NCI-H446 (cell line): ENCODE measurements at places on chromosomes 2 and 18.

- no peak for DNase-seq
These were observed 48.8 kb upstream of the DNAJC10 start for GRCh38 chr2:182667315-182667695.

GRCh38 chr2:136251885-136252585 is 134.1 kb upstream of the CXCR4 start:
- DNase-seq: peak; percentile 10

DNA sequence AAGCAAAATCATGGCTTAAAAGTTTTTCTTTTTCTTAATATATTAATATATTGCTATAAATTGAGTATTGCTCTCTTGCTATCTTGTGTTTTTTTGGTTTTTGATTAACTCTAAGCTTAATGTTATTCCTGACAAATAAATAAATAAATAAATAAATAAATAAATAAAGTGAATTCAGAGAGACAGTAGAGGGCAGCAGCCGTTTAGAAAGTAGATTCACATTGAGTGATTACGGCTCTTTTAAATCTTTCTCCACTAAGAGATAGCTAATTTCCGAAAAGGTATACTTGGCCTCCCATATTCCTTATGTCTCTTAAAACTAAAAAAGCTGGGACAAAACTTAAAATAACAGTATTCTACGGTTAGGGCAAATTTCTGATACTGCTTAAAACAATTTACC is 34.3 kb downstream of the MSH2 start:
- DNase-seq: peak; percentile 10

DNA sequence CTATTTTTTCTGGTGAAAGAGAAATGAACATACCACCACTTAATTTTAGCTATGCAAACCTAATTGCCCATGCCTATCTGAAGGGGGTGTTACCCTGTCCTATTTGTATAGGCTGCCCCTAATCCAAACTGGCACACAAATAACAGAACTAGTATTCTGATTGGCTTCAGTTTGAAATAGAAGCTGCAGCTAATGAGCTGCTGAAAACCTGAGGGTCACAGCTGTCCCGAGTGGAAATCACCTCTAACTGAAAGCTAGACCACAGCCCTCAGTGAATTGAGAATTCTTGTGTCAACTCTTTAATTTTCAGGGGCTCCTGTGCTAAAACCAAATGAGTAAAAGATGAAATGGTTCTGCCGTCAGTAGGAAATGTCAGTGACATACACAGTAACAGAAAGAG is 28.7 kb downstream of the CCDC141 start:
- no peak for DNase-seq

DNA sequence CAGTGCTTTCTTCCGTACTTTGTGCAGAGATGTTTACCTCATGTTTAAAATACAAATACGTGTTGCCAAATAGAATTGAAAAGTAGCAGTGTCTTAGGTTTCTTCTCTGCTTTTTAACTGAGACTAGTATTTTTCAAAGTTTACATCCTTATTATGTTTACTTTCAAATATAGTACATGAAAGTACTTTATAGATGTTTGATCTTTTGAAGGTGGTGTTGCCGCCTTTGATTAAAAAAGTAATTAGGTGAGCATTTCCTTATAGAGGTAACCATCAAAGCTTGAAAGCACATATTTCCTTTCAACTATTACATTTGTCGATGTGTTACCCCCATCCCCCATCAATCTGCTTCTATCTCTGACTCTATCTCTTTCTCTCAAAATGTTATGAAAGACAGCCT is 87.0 kb downstream of the CERS6 start:
- no peak for DNase-seq

DNA sequence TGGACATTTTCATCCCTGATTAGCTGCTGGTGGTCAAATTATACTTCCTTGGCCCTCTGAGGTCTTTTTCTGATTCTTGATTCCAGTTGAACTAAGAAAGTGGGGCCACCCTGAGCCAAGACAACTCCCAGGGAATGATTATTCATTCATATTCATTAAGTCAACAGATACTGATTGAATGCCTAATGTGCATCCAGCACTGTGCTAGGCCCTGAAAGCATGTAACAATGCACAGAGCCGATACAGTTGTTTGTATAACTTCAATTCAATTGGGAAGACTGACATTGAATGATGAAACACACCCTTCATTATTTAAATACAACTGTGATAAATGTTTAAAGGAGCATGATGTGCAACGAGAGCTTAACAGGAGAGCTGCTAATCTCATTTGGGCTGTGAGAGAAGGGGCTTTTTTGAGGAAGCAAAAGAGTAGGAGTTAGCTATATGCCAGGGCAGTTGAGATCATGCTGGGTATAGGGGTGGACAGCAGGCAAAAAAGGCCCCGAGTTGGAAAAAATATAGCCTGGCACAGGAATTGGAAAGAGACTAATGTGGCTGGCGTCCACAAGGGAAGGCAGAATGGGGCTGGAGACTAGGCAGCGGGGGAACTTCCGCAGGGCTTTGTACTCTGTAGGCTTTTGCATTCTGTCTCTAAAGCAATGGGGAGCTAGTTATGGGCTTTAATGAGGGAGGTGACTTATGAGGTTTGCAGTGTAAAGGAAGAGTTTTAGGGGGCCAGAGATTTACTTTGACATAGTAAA is 57.2 kb upstream of the ACVR1 start:
- DNase-seq: no peak

GRCh38 chr2:70990216-70990615 is 4.5 kb downstream of the TEX261 start:
- no peak for DNase-seq

DNA sequence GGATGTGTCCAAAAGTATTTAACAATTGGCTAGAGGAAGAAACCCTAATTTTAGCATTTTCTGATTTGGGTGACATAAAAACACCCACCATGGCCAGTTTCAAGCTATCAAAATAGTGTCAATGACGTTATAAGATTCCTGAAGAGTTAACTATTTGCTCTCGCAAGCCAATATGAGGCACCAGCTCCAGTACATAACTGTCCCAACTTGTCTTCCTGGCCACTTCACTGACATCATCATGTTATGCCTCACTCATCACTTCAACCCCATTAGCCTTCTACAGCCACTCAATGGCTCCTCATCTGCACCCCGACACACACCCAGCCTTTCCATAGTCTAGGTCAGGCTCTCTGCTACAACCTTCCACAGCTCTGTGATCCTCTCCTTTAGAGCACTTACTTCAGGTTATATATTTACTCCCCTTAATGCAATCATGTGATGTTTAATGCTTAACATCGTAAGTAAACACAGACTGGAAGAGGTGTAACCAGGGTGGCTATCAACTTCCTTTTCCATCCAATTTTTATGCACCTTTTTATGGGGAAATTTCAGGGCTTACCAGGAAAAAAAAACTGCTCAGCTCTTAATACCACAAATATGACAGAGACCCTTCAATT is 158.7 kb downstream of the VWC2L start:
- no peak for DNase-seq

DNA sequence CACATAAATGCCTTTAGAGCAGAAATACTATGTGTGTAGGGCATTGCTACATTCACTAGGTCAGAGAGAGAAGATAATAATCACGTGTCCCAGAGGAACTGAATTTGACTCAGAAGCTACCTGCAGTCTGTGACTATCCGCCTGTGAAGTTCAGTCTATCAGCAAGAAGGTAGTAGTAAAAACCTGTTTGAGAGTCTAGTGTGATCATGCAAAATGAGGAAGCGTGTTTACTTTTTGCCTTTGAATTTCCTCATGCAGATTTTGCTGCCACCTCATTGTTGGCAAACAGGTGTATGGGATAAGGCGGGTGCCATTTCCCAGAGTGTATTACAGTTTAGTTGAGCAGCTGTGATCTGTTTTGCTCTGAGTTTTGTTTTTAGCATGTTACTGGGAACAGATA is 403.9 kb upstream of the FANCL start:
- DNase-seq: no peak

DNA sequence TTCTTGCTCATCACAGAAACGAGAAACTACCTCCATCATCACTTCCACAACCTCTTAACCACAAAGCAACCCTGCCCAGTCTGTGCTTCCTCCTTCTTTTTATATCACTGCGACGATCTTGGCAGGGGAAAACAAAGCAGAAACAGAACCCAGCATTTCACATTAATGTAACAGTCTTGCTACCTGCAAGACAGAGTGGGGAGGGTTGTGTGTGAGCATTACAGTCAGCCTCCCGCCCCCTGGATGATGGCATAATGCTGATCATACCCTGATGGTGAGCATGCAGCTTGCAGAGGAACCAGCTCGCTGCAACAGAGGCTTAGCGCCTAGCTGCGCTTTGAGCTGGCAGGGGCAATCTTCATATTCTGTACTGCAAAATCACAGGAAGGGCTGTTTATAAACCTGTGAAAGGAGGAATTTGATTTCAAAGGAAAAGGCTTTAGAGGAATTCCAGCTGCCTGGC is 376.1 kb downstream of the IRS1 start:
- no peak for DNase-seq

DNA sequence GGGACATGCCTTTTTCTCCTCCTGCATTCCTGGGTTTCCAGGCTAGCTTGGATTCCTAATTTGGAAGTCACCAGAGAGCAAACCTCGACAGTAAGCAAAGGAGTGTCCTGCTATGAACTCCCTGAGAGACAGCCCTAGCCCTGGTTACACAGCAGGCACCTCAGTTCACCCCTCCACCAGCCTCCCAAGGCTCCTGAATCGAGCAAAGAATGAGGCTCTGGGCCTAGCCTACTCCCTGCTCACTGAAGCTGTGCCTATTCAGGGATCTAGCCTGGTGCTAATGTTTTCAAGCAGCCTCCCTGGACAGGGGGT is 66.7 kb upstream of the RMDN2 start:
- DNase-seq: no peak

GRCh38 chr2:9782197-9782719 is 61.0 kb upstream of the TAF1B start:
- DNase-seq: no peak

- DNase-seq: peak; percentile 13
These were observed 184.3 kb upstream of the MAP2 start for GRCh38 chr2:209239585-209239938.

DNA sequence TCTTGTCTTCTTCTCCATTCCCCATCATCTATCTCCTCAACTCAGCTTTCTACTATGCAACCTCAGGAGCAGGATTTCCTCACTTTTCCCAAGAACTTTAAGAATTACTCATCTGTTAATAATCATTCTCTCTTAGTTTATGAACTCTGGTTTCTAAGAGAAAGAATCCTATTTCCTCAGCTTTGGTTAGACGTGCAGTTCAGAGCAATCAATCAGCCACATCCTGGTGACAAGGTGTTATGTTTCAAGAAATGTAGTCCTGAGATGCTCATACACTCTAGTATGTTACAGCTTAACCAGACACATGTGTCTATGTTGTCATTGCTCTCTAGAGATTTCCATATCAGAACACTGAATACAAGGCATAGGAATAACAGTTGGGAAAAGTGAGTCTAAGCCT is 277.9 kb downstream of the MBD2 start:
- DNase-seq: no peak

GRCh38 chr2:203346612-203347011 is 18.4 kb downstream of the ABI2 start:
- no peak for DNase-seq

DNA sequence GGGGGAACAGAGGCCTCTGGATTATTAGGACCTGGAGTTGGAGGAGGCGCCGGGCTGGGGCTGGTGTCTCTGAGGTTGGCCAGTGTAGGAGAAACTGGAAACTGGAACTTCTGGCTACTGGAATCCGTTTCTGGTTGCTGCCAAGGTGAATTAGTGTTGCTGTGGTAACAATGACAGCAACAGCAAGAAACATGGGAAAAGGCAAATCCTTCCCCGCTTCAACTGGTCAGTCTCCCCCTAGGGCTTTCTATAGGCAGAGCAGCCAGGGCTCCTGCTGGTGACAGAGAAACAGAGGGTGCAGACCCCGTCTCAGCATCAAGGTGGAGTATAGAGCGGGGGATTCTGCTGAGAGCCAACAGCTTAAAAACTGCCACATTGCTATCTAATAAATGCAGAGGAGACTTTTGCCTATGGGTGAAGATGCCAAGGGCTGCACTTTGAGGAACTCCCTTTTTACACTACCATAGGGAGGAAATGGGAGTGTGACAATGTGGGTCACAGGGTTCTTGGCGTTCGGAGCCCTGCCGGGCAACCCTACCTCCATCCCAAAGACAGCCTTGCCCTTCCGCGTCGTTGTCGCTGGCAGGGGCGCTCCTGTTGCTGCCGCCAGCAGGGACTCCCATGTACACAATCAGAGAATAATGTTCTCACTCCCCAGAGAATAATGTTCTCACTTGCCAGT is 81.4 kb upstream of the CABLES1 start:
- DNase-seq: no peak

DNA sequence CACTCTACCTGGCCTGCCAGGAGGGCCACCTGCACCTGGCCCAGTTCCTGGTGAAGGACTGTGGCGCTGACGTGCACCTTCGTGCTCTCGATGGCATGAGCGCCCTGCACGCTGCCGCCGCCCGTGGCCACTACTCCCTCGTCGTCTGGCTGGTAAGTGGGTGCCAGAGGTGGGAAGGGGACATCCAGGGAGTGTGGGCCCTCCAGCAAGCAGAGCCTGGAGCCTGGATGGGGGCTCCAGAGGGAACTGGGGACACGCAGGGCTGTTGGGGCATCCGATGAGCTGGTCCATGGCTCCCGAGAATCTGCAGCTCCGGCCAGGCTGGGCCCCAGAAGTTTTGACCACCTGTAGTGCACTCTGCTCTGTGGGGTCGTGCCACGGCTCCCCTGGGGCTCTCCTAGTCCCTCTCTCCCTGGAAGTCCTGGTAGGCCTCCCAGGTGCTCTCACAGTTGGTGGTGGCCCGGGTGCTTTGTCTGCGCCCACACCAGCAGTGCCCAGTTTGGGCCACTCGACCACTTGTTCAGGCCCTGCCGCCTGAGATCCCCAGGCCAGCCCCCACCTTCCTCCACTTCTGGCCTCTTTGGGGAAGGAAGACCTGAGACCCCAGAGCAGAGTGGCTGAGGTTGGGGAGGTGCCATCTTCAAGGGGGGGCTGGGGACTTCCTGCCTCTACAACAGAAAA is 4.7 kb downstream of the ESPNL start:
- DNase-seq: no peak

DNA sequence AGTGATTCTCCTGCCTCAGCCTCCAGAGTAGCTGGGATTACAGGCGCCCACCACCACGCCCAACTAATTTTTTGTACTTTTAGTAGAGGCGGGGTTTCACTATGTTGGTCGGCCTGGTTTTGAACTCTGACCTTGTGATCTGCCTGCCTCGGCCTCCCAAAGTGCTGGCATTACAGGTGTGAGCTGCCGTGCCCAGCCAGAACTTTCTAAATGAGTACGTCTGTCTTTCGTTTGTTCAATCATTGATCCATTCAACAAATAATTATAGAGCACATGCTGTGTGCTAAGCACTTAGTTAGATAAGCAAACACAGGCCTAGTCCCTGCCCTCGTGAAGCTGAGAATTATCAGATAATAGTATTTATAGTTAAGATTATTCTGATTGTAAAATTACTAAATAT is 56.5 kb downstream of the TTC39C start:
- DNase-seq: no peak

- DNase-seq: no peak
These were observed 4.0 kb downstream of the SERPINB13 start for GRCh38 chr18:63590966-63591695.

- DNase-seq: no peak
These were observed 2.0 kb downstream of the ASB18 start for GRCh38 chr2:236262238-236262637.

DNA sequence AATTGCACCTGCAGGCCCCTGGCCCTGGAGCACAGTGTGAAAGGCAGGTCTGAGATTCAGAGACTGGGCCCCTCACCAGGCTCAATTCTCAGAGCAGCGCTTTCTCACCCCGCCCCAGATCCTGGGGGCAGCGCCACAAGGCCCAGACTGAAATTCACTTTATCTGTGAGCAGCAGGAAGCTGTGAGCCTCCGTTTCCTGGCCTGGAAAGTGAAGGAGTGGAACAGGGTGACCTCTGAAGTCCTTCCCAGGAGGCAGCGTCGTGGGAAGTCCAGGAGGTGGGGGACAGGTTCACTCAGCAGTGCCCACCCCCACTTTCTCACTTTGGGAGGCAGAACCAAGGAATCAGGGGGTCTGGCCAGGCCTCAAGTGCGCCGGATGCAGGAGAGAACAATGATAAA is 235.4 kb downstream of the NDUFA10 start:
- no peak for DNase-seq
